Upper lobe of right lung (tissue), 1 donor: ENCODE measurements at places on chromosomes 3 and 15. TPM values are rescaled to one million over a fixed set of nuclear protein-coding genes. Genes with fewer than 3 reads are reported as not detected.

Gene INAFM2
- 39.5 TPM for total RNA-seq

Gene INSYN1
- 6.2 TPM for total RNA-seq

Gene ENTPD3
- total RNA-seq, result 3.7 TPM

Gene KBTBD13
- not detected for total RNA-seq

GRCh38 chr3:186057594-186057993 is 51.3 kb downstream of the ETV5 start:
- DNase-seq, result no peak

GRCh38 chr15:37125143-37125542 is 24.8 kb upstream of the MEIS2 start:
- DNase-seq, result no peak

- no peak for DNase-seq
These were observed 108.2 kb downstream of the CNTN3 start for GRCh38 chr3:74506246-74506645.

- no peak for DNase-seq
These were observed 11.5 kb downstream of the ITPR1 start for GRCh38 chr3:4504340-4505261.

- no peak for DNase-seq
These were observed 22.2 kb upstream of the RHO start for GRCh38 chr3:129506231-129506742.

DNA sequence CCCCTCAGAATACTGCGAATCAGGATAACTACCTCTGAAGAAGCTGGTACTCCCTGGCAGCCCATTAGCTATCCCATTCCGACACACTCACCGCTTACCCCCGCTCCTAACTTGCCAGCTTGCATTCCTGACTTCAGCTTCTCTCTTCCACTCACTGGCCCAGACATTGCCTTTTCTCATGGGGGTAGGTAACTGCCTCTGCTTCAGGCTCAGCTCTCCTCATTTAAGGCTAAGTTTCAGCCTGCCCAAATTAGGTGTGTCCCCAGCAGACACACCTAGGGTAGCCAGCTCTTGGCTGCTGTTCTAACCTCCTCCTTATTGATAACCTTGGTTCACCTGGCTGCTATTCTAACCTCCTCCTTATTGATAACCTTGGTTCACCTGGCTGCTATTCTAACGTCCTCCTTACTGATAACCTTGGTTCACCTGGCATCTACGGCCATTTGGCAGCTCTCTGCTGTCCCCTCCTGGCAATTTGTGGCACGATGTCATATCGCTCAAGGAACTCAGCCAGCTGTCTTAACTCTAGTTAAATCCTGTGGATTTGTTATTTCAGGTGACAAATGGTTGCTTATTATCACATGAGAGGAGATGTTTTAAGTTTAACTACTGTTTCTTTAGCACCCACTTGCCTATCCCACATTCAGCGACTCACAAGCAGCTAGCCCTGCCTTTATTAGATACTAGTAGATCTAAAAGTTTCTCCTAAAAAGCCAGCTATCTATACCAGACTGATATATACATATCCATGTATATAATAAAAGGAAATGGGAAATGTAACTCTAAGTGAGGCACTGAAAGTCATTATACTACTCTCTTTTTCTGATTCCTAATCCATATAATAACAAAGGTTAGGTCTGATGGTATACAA is 106.5 kb upstream of the ACP3 start:
- DNase-seq, result no peak

- no peak for DNase-seq
These were observed 35.4 kb downstream of the SLC28A2 start for GRCh38 chr15:45287390-45287956.

GRCh38 chr3:42214064-42214463 is 51.9 kb downstream of the CCK start:
- DNase-seq, result no peak

- no peak for DNase-seq
These were observed 208.5 kb downstream of the LPP start for GRCh38 chr3:188362405-188362831.

GRCh38 chr15:91895051-91895450 is 41.5 kb downstream of the SLCO3A1 start:
- DNase-seq, result no peak

- DNase-seq, result no peak
These were observed 5.3 kb downstream of the SCN5A start for GRCh38 chr3:38644016-38644661.

DNA sequence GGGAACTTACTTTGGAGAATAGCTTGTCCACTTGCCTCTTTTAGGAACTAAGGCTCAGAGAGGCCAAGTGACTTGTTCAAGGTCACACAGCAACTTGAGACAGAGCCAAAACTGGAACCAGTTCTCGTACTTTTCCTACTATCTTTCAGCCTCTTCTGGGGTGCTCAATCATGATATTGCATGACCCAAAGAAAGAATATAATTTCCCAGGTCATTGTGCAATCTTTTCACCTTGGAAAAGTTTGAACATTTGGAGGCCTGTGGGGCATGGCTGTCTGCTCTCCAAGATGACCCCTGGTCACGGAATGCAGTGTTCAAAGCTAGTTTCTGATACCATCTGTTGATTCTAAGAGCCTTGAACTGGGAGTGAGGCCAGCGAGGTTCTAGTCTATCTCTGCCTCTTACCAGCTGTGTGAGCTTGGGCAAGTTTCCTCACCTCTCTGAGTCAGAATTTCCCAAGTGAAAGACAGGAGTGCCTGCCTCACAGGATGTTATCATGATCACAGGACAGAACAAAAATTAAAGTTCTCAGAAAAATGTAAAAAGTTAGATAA is 89.7 kb downstream of the BDH1 start:
- DNase-seq, result peak; percentile 1

DNA sequence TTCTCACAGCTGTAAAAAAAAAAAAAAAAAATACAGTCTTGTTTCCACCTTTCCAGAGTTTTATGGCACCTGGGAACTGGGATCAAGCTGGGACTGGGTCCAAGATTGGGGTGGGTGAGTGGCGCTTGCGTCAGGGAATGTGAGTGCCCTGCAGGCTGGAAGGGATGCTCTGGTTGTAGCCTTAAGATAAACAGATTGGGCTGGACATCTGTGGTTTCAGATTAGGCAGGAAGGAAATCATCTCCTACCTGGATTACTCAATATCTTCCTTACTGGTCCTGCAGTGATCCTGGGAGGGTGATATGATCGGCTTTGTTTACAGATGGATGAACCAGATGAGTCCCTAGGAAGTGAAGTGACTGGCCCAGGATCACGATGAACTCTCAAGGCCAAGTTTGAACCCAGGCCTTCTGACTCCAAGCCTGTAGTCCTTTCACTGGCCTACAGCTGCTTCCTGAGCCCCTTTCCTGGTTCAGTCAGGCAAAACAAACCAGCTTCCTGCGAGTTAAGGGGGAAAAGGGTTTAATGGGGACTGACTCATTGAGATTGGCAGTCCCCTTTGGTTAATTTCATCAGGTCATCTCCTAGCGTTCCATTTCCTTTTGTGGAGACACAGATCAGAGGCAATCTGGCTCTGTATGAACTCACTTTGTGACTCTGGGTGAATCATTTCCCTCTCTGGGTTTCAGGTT is 179.8 kb downstream of the THSD4 start:
- no peak for DNase-seq

DNA sequence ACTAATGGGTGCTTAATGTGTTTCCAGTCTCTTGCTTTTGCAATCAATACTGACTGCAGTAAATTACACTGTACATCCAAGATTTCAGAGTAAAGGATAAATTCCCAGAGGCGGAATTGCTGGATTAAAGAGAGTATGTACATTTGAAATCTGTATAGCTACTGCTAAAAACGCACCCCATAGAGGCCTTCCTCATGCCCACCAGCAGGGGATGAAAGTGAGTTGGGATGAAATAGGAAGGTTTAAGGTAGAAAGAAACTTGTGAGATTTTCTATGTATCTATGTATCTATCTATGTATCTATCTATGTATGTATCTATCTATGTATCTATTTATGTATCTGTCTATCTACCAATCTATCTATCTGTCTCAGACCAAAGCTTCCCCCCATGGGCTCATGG is 28.4 kb downstream of the TMEM44 start:
- no peak for DNase-seq

GRCh38 chr3:179046497-179047353 is 24.9 kb downstream of the ZMAT3 start:
- DNase-seq, result no peak

DNA sequence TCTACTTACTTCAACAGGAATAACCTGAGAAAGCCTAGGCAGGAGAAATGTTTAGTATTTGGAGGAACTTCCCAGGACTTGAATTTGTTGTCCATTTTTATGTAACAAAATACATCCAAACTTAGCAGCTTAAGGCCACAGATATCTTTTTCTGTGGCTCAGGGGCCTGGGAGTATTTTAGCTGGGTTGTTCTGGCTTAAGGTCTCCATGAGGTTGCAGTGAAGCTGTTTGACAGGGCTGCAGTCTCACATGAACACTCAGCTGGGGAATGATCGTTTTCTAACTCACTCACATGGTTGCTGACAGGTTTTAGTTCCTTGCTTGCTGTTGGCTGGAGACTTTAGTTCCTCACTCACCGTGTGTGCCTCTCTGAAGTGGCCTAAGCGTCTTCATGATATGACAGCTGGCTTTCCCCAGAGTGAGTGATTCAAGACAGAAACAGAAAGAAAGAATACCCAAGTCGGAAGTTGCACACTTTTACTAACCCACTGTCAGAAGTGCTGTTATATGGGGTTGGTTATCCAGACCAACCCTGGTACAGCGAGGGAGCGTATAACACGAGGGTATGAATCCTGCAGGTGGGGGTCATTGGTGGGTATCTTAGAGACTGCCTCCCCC is 229.7 kb upstream of the TBL1XR1 start:
- DNase-seq, result no peak

- DNase-seq, result no peak
These were observed 2.5 kb downstream of the FAM107A start for GRCh38 chr3:58574682-58575081.
